Activated CD4-positive, CD25-positive, alpha-beta regulatory T cell treated with anti-CD3 and anti-CD28 coated beads, Interleukin-2, amount 50 U/mL, for 72 hours (primary cell): ENCODE measurements at places on chromosomes 13 and 19.

DNA sequence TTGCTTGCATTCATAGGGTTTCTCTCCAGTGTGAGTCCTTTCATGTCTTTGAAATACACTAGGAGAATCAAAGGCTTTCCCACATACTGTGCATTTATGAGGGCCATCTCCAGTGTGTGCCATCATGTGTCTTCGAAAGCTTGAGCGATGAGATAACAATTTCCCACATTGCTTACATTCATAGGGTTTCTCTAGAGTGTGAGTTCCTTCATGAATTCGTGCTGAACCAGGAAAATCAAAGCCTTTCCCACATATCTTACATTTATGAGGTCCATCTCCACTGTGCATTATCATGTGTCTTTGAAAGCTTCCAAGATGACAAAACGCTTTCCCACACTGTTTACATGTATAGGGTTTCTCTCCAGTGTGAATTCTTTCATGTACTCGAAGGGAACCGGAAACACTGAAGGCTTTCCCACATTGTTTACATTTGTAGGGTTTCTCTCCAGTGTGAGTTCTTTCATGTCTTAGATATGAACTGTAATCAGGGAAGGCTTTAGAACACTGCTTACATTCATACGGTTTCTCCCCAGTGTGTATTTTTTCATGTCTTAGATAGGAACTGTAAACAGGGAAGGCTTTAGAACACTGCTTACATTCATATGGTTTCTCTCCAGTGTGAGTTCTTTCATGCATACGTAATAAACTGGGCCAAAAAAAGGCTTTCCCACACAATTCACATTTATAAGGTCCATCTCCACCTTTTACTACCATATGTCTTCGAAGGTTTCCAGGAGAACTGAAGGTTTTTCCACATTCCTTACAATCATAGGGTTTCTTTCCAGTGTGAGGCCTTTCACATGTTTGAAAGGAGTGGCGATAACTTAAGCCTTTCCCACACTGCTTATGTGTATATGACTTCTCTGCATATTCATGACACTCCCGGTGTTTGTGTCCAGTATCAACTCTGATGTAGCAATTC, 21.4 kb downstream of the ZNF44 start:
- no peak for DNase-seq

- DNase-seq, result no peak
These were observed 7.5 kb upstream of the C2CD4C start for GRCh38 chr19:416416-416815.

DNA sequence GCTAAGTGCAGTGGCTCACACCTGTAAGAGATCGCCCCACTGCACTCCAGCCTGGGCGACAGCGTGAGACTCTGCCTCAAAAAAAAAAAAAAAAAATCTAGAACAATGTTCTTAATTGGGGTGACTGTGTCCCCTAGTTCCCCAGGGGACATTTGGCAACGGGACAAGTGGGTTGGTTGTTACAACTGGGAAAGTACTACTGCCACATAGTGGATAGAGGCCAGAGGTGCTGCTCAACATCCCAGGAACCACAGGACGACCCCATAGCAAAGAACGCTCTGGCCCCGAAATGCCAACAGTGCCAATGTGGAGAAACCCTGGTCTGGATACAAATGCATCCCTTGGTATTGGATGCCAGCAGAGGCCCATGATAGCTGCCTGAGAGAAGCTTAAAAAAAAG, 11.8 kb downstream of the NLRP12 start:
- DNase-seq, result no peak

DNA sequence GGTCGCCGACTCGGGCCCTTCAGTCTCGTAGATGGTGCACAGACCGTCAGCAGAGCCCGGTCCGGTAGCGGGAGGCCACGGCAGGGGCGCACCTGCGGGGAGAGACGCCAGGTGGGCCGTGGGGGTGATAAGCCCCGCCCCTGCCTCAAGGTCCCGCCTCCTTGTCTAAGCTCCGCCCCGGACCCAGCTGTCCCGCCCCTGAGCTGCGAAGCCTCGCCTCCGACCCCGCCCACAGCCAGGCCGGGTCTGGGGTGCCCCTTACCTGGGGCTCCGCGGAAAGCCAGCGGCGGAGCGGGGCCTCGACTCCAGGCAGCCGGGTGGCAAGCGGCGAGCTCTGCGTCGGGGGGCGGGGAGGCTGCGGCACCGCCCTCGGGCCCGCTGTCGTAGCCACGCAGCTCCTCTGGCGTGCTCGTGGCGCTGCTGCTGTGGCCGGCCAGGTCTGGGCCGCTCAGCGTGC, 4.7 kb downstream of the PRR36 start:
- peak; percentile 79 for DNase-seq

GRCh38 chr13:23678795-23679194, 108.6 kb downstream of the TNFRSF19 start:
- no peak for DNase-seq
